ENCODE measurements at places on chromosomes 1 and 21. TPM values are rescaled to one million over a fixed set of nuclear protein-coding genes. Genes with fewer than 3 reads are reported as not detected.

- no peak for DNase-seq
Measured at GRCh38 chr1:237145379-237146135, 103.6 kb downstream of the RYR2 start.

DNA sequence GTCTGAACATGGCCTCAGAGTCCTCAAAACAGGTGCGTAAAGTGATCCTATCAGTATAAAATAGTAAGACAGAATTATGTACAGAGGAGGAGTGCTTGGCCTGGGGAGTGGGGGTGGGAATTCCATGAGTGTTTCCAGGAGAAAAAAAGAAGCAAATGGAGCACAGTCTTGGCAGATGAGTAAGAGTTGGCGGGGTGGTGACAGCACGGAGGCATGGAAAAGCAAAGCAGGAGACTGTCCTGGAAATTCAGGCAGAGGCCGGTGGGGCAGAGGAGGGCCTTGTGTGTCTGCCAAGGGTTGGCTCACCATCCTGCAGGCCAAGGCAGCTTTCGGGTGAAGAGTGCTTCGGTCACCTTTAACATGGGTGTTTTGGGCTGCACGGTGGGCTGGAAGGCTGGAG lies 63.4 kb downstream of the OPTC start:
- no peak for DNase-seq

The ADORA3 gene
- total RNA-seq: 2.5 TPM

DNA sequence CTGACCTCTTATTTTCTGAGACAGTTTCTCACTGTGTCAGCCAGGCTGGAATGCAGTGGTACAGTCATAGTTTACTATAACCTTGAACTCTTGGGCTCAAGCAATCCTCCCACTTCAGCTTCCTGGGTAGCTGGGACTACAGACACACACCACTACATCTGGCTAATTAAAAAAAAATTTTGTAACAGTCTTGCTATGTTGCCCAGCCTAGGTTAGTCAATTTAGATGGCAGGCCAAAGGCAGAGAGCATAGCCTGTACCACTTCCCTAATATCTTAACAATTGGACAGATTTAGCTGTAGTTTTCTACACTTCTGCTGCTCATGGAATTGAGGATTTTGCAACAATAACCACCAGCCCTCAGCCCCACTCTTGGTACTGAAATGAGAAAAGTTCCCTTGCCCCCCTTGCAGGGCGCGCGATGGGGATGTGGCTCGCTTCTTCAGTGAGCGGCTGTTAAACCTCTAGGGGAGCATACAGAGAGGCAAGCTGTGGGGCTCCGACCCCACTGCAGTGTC lies 34.9 kb upstream of the PTGFRN start:
- DNase-seq: no peak

- DNase-seq: no peak
Measured at GRCh38 chr1:187034501-187034900, 205.8 kb downstream of the PLA2G4A start.

The MARCKSL1 gene
- 76.9 TPM for total RNA-seq

GRCh38 chr1:5747426-5748285 lies 244.6 kb downstream of the NPHP4 start:
- DNase-seq: no peak

- no peak for DNase-seq
Measured at GRCh38 chr1:192654591-192655251, 18.8 kb downstream of the RGS13 start.

- no peak for DNase-seq
Measured at GRCh38 chr21:17238468-17238867, 274.4 kb upstream of the CXADR start.

- no peak for DNase-seq
Measured at GRCh38 chr1:208691012-208691411, 446.8 kb upstream of the PLXNA2 start.

- no peak for DNase-seq
Measured at GRCh38 chr1:107326824-107327445, 186.1 kb downstream of the NTNG1 start.

- peak; percentile 6 for DNase-seq
Measured at GRCh38 chr1:167328816-167329483, 108.3 kb downstream of the POU2F1 start.

The BSND gene
- total RNA-seq: not detected

DNA sequence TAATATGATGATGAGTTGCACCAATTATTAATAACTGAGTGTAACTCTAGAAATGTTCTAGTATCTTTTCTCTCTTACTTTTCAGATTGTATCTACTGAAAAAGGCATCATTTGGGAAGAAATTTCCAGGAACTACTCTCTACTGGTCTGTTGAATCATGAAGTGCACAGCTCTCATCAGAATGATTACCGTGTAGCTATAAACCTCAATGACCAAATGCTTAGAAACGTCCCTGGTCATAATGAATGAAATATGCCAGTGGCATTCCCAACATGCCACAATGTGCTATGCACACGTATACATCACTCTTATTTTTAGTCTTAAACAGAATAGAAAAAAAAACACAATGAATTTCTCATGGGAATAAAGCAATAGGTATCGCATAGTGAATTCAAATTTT lies 534.3 kb upstream of the OLFM3 start:
- DNase-seq: no peak

The DISC1 gene
- 9.5 TPM for total RNA-seq

The ACKR1 gene
- 13.3 TPM for total RNA-seq

GRCh38 chr1:202968895-202969295 lies 1.8 kb upstream of the CYB5R1 start:
- peak; percentile 14 for DNase-seq

GRCh38 chr1:160904783-160905616 lies 20.0 kb upstream of the ITLN1 start:
- DNase-seq: peak; percentile 66

The LEFTY1 gene
- total RNA-seq: 1.0 TPM

Measured in thyroid gland (tissue), 4 donors.